ENCODE measurements at places on chromosomes 3 and 15.

DNA sequence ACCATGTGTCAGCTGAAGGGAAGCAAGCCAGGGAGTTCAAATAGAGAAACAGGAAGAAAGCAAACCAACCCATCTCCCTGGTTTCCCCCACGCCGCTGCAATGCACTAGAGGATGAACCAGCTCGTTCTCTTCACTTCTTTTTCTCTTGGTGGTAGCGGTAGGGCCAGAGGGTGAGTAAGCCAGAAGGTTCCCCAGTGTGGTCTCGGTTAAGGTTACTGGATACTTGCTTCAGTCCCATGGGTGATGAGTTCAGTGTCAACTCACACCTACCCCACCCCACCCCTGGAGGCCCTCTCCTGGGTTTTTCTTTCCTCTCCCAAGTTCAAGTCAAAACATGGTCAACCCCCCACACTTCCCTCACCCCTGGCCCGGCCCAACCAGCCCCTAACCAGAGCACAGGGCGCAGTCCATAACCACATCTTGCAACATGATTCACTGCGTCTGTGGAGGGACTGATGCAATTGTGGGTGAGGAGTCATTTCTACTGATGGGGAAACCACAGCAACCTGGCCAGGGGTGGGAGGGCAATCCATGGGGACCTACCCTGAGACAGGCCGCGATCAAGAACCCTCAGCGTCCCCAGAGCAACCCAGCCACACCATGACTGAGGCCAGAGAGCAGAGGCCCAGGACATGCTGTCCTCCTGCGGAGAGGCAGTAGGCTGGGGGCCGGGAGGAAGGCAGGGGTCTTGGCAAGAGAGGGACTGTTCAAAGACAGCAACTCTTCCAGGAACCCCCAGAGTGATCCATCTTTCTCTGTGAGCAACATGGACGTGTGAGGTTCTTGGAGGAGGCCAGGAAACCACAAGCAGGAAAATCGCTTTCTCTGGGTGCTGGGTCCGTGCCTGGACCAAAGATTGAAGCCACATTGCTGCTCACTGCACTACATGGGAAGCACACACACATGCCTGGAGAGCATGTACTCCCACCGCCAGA, 276.6 kb downstream of the UACA start:
- no peak for DNase-seq

- no peak for DNase-seq
These were observed 89.5 kb downstream of the SMARCC1 start for GRCh38 chr3:47692158-47692557.

GRCh38 chr3:118846176-118846575, 188.5 kb downstream of the IGSF11 start:
- no peak for DNase-seq

DNA sequence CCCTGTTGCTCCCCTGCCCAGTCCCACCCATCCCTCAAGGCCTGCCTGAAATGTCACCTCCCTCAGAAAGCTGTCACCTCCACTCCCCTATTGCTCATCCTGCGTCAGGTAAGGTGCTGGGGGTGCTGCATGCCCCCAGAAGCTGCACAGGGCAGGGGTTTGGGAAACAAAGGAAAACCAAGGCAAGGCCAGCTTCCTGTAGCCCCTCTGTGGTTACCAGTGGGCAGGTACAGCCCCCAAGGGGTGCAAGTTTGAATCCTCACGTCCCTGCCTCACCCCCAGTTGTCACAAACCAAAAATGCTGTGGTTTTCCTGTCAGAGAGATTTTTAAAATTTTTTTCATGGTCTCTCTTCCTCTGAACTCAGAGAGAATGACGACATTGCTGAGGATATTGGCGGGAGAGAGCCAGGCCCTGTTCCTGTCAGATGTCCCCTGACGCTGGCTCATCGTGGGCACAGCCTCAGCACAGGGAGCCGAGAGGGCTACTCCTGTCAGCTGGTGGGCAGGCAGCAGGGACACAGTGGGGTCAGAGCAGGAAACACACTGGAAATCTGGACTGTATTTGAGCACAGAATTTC, 27.0 kb downstream of the PSTPIP1 start:
- no peak for DNase-seq

GRCh38 chr3:116048991-116049390, 396.3 kb downstream of the LSAMP start:
- DNase-seq = no peak

GRCh38 chr3:170437176-170437575, 18.5 kb downstream of the CLDN11 start:
- DNase-seq = no peak

DNA sequence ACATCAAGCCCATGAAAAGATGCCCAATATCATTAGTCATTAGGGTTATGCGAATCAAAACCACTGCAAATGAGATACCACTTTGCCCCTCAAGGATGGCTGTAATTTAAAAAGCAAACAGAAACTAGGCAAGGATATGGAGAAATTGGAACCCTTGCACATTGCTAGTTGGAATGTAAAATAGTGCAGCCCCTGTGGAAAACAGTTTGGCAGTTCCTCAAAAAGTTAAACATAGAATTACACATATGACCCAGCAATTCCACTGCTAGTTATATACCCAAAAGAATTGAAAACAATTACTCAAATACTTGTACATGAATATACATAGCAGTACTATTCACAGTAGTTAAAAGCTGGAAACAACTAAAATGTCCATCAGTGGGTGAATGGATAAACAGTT, 186.8 kb upstream of the CGNL1 start:
- DNase-seq = no peak

GRCh38 chr15:71781965-71782265, 28.4 kb upstream of the NR2E3 start:
- DNase-seq = no peak

- no peak for DNase-seq
These were observed 3.9 kb upstream of the VPS8 start for GRCh38 chr3:184808021-184808420.

DNA sequence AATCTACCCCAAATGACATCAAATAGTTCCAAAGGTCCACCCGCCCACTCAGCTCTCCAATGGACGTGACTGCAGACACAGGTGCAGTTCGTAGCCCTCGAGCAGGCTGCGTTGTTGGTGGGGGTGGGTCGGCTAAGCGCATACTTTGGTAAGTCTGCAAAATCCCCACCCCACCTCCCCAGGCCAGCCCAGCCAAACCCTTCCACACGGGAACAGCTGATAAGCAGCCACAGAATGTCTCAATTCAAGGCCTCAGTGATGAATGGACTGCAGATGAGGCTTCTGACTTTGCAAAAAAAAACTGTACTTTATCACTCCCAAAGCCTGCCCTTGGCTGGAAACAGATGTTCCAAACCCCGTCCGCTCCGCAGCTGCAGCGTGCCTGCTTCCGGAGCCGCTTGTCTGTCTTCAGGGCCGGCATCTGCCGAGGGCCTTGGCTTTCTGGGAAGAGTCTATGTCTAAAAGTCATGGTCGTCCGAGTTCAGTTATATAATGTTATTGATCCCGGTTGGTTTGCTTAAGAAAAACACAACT, 38.2 kb downstream of the PCSK6 start:
- DNase-seq = no peak

GRCh38 chr15:41284427-41285177, 47.8 kb downstream of the OIP5 start:
- no peak for DNase-seq

DNA sequence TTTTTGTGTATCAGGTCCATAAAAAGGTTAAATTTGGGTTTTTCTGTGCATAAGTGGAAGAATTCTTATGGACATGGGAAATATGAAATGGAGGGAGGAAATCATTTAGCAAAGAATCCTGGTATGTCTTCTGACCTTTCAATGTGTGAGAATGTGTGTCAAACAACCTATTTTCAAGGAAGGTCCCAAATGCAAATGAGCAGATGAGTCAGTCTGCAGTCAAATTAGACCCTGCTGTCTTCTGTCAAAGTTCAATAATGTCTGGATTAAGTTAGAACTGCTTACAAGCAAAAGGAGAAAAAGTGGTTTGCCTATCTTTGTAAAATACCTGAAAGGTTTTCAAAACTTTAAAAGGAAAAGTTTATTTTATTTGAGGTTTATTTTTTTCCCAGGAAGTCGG, 15.3 kb downstream of the FBN1 start:
- no peak for DNase-seq

DNA sequence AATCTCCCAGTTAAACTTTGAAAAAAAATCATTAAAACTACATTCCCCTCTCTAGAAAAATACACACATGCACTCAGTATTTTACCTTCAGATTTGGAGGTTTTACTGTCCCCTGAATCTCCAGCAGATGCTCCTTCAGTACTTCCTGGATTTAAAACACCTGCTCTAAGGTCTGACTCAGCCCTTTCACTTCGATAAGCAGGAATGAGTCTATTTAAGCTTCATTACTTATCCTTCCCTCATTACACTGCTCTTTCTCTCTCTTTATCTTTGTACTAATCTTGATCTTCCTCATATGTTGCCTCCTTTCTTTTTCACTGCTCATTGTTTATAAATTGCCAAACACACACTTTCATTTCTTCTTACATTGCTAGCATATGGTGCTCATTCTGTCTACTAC, 443.9 kb downstream of the DIPK2A start:
- no peak for DNase-seq

DNA sequence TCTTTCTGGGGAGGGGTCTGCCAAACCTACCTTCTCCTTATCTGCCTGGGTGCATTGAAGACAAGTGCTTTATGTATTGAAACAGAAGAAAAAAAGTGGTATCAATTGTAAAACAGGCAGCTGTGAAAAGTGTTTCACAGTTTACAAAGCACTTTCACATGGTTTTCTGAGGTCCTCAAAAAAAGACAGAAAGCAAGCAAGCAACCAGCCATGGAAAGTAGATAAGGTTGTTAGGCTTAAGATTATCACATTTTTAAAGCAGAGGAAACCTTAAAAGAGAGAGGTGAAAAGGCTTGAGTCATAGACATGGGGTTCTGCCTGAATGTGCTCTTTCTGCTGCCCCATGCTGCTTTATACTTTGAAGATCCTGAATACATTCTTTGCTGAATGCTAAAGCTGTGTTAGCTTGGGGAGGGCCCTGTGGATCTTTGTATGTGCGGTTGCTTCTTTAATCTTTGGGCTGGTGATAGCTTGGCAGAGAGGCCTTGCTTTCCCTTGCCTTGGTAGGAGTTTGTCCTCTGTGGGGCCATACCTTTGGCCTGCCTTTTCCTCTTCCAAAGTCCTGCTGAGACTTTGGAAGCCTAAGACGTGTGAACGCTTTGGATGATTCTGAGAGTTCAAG, 2.6 kb downstream of the SMAD3 start:
- no peak for DNase-seq

GRCh38 chr3:4589475-4590097, 96.4 kb downstream of the ITPR1 start:
- no peak for DNase-seq

DNA sequence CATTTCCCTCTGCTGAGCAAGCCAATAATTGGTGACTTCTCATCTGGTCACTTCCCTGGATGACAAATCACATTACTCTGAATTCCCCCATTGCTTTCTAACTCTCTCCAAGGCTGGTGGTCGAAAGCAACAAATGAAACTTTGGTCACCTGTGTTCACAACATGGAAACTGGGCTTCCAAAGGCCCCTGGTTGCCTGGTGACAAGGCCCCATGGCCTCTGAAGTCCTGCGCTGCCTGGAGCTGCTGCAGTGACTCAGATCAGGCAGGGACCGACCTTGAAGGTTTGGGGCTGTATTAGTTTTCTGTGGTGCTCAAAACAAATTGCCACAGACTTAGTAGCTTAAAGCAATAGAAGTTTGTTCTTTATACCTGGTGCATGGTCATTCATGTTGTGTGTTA, 345.3 kb downstream of the WDR72 start:
- no peak for DNase-seq

GRCh38 chr3:107861904-107862303, 228.9 kb downstream of the CD47 start:
- no peak for DNase-seq

DNA sequence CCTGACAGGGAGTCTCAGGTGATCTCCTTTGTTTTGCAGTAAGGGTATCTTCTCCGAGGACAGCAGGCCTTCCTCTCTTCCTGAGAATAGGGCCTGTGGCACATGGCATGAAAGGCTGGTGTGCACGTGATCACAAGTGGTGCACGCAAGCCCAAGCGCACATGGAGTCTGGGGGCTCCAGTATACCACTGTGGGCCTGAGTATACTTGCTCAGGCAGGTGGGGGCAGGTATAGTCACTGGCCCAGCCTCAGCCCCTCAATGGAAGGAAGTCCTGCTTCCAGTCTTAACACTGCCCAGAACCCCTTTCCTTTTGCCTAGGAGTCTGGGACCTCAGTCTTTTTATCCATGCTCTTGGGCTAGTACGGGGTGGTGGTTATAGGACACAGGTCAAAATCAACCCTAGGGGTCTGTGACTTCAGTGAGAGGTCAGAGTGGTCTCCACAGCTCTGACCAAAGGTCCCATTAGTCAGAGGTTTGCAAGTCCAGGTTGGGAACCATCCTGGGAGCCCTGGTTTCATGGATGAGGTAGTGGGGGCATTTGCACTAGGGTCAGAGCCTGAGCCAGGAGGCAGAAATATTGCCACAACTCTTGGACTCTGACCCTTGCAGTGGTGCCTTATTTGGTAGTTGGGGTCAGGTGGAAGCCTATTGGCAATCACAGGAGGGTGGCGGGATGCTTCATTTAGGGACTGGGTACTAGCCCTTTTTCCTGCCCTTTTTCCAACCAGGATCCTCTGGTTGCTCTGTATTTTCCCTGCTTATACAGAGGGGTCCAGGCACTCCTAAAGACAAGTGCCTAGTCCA, 823 bp upstream of the CCDC71 start:
- no peak for DNase-seq

DNA sequence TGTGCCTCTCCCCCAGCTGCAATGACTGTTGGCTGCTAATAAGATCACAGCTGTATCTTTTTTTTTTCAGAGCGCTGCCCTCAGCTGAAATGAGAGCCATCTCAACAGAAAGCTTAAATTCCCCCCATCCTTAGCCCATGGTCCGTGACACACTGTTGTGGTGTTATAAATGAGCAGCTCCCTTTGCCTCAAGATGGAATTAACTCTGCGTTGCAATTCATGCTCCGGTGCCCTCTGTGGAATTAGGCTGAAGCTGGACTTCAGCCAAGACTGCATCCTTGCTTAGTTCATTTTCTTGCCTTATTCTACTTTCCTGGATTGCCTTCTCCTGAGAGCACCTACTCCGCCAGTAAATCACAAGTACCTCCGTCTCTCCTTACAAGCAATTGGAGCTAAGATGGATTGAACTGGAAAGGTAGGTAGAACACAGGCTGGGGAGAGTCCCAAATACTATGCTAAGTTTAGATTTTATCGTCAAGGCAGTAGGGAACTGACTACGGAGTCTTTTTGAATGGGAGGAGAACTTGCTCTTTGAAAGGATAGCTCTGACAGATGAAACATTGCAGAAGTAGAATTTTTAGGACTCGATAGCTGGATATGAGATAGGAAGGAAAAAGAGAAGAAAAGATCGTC, 39.0 kb upstream of the THRB start:
- no peak for DNase-seq

- no peak for DNase-seq
These were observed 43.1 kb upstream of the TP63 start for GRCh38 chr3:189588070-189588469.

DNA sequence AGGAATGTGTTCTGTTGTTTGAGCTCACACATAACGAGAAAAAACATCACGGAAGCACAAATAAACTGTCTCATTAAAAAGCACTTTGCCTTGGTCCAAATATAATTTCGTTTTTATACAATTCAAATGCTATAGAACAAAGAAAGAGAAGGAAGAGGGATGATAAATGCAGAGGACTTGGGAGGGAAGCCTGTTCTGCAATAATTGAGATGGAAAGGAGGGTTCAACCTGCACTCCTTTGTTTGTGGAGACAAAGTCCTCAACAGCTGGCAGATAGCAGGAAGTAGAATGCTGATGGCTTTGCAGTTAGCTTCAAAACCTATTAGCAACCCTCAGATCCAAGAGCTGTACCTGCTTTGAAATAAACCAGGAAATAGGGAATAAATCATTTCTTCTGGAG, 1010.8 kb downstream of the FHIT start:
- no peak for DNase-seq
